ENCODE measurements at places on chromosomes 12 and 14.

DNA sequence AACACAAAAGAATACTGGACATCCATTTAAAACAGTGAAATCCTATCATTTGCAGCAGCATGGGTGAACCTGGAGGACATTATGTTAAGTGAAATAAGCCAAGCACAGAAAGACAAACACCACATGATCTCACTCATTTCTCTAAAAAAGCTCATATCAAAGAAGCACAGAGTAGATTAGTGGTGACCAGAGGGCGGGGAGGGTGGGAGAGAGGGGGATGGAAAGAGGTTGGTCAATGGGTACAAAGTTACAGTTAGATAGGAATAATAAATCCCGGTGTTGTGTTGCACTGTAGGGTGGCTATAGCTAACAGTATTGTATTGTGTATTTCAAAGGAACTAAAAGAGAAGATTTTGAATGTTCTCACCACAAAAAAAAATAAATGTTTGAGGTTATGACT lies 52.4 kb downstream of the DUSP6 start:
- DNase-seq = no peak

GRCh38 chr12:61137677-61138414 lies 1122.4 kb upstream of the USP15 start:
- no peak for DNase-seq

DNA sequence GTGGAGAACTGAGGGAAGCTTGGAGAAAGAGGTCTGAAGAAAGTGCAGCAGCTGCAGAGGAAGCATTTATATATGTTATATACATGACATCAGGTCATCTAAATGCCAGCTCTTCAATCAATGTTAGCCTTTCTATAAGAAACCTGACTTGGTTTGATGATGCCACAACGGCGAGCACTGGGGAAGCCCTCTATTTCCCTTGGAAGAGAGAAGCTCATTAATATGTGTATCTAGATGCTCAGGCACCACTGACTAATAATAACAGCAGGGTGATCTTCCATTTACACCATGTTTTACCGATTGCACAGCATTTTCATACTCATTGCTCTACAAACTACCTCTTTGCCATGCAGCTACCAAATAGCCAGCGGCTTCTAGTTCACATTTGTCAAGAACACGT lies 811 bp downstream of the ACYP1 start:
- no peak for DNase-seq

GRCh38 chr12:90268574-90268973 lies 559.9 kb upstream of the ATP2B1 start:
- DNase-seq = no peak

DNA sequence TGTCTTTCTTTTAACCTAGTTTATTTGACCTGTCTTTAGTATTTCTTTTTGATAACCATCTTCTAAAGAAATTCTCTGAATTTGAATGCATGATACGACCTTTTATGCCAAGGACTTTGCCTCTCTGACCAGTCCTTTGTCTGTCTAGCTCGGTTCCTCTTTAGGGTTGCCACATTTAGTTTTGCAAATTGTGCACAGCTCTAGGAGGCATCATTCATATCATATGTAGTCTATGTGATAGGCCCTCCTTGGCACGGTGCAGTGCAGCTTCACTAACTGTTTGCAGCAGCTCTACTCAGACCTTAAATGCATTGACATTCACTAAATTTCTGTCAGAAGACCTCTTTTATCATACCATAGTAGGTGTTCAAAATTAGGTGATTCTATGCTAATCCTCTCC lies 75.6 kb downstream of the USP15 start:
- DNase-seq = no peak

DNA sequence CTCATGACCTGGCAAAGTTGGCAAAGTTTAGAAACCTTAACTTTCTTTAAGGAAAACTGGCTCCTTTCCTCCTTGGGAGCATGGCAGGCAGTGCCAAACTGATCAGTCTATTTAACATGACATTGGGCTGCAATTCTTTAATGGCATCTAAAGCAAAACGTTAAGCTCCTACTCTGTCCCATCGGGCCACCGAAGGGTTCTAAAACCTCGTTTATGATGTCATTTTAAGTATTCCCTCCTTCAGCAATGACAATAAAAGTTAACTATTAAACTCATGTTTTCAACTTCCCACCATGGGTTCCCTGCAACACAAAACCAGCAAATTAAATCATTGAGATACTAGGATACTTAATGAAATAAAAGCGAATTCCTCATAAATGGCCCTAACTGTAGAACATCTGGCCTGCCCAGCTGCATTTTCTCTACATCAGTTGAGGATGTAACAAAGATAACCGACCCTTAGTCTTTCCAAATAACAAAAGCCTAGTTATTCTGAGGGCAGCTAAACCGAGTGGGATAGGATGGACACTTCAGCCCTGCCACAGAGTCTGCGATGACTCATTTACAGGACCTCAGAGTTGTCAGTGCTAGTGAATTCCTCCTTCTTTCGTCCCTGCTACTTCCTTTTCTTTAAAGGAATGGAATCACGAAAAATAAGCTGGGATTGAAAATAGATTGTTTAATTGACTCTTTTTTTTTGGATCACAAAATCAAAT lies 34.5 kb upstream of the RIC8B start:
- DNase-seq = no peak

DNA sequence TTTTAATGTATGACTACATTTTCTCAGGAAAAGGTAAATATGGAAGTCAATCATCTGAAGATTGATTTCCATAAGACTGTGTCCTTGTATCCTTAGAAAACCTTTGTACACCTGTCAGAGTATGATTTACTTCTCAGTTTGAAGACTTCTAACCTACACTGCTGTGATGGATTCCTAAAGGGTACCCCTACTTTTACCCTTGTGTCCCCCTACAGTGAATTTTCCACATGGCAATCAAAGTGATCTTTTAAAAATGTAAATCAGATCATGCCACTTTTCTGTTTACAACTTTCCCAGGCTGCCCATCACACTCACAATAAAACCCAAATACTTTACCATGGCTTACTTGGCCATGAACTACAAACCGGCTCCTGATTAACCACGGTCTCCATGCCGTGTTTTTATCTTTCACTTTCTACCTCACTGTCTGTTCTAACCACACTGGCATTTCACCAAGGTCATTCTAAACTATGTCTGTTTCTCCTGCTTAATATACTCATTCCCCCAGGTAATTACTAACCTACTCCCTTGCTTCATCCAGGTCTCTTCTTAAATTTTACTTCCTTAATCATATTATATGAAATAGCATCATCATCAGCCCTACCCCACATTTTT lies 8.1 kb downstream of the DNAI7 start:
- no peak for DNase-seq

- no peak for DNase-seq
Measured at GRCh38 chr12:66550626-66551025, 128.2 kb downstream of the GRIP1 start.

- DNase-seq = no peak
Measured at GRCh38 chr12:101925361-101925760, 48.0 kb downstream of the DRAM1 start.

DNA sequence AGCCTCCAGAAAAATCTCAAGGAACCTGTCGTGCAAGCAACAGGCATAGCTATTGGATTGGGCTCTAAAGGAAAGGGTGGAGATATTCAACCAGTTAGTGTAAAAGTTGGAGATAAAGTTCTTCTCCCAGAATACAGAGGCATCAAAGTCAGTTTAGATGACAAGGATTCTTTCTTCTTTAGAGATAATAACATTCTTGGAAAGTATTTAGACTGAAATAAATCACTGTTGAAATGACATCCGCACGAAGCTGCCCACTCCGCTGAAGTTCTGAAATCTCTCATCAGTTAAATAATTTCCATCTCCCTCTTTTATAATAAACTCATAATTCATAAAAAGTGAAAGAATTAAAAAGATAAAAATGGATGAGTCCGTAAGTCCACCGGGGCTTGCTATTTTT lies 1354.9 kb upstream of the TMEM132C start:
- DNase-seq = no peak

- no peak for DNase-seq
Measured at GRCh38 chr12:11556682-11557081, 92.8 kb upstream of the ETV6 start.

DNA sequence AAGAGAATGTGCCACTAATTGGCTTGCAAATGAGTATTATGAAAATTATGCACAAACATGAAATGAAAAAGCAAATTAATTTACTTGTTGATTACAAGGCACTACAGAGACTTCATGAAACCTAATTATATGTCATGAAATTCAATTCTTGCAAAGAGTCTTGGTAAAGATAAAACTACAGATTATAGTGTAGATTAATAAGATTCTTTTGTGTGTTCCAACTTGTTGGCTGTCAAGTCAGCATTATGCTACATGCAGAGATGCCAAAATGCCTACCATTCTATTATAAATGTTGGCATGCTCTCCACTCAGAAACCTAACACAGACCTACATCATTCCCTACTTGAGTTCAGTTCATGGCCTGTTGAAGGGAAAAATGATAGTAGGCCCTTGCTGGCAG lies 97.2 kb upstream of the KITLG start:
- no peak for DNase-seq

- no peak for DNase-seq
Measured at GRCh38 chr14:71783088-71783487, 149.1 kb upstream of the RGS6 start.

DNA sequence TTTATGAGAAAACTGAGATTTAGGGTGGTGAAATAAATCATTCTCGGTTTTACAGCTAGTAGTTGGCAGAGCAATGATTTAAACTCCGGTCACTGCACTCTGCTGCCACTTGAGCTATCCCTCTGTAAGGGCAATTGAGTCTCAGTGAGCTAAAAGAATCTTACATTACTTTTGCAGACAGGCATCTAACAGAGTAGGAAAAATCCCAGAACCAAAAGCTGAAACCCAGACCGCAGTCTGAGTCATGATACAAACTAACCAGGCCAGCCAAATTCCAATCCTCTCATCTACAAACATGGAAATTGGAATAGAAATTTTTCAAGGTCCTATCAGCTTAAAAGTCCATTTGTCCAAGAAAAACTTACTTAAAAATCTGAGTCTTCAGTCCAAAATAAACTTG lies 73.7 kb downstream of the ANKS1B start:
- DNase-seq = no peak

- no peak for DNase-seq
Measured at GRCh38 chr12:109358154-109358869, 10.6 kb downstream of the MYO1H start.

DNA sequence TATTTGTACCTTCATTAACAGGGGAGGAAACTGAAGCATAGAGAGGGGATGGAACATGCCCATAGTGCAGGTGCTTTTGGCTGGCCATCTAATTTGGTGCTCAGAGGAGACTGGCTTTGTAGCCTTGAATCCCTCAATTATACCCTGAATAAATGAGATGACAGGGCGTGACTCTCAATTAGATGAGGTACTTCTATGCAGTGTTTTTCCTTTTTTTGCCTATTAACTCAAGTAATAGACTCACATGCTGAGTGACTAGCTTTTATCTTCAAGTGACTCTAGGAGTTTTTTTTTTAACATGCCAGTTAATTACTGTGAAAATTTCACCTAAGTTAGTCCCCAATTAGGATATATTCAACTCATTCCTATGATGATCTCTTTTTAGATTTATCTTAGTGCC lies 243.7 kb downstream of the DACT1 start:
- no peak for DNase-seq

- DNase-seq = no peak
Measured at GRCh38 chr14:80364274-80364673, 153.0 kb upstream of the DIO2 start.

- no peak for DNase-seq
Measured at GRCh38 chr12:11745113-11745512, 95.6 kb downstream of the ETV6 start.

GRCh38 chr14:65496178-65496993 lies 83.9 kb downstream of the FUT8 start:
- no peak for DNase-seq

GRCh38 chr12:39300799-39301198 lies 142.1 kb downstream of the KIF21A start:
- no peak for DNase-seq
